ENCODE measurements at places on chromosomes 6 and 20.

DNA sequence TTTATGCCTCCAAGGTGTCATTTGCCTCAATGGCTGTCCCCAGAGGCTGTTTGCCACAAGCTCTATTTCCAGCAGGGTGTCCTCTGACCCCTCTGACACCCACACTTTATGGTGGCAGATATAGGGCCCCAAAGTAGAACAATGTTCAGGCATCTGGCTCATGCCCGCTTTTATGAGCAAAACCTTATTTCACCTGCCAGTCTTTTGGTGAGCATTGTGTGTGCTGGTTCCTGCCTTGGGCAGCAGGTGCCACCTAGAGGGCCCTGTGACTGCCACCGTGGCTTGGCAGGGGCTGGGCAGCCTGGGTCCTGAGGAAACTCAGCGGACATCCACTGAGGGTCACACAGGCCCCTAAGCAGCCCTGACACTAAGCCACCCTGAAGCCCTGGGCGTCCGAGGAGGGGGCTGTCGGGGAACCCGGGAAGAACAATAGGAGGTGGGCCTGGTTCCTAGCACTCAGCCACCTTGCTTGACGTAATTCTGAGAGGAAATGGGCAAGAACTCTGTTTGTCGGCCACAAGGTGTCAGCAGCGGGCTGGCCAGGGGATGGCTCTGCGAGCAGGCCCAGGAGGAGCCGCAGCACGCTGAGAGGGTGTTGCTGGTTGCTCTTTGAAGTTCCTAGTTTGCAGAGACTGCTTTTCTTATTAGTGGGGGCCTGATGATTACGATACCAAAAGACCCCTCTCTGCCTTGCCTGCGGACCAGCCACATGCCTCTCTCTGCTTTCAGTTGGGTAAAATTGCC, 148.9 kb downstream of the SCML4 start:
- H3K4me3 ChIP-seq: no peak overlapping the region
- H3K27ac ChIP-seq: peak overlapping the region; percentile 34
- H3K4me1 ChIP-seq: no peaks in the 10 kb centered on the region
- DNase-seq: peak; percentile 92
- H3K27me3 ChIP-seq: no peaks in the 10 kb centered on the region
- no peaks in the 10 kb centered on the region for H3K36me3 ChIP-seq

- DNase-seq: no peak
- H3K27me3 ChIP-seq: no peaks in the 10 kb centered on the region
Measured at GRCh38 chr20:12391099-12391498, 473.4 kb downstream of the BTBD3 start.

DNA sequence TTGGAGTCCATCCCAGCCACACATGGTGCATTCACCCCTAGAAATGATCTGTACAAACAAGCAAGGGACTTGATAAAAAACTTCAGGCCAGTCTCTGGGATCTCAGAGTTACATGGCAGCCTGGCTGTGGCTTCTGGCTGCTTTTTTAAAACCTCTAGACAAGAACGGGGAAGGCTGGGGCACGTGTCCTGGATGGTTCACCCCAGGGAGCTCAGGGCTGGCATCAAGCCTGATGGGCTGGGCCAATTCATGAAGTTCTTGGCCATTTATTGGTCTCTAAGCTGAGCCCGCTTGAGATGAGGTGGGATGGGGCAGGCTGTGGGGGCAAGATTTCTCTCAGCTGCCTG, 10.4 kb upstream of the ZFAND3 start:
- H3K4me1 ChIP-seq: no peaks in the 10 kb centered on the region
- H3K36me3 ChIP-seq: no peaks in the 10 kb centered on the region
- H3K27ac ChIP-seq: no peak overlapping the region
- peak; percentile 38 for DNase-seq

DNA sequence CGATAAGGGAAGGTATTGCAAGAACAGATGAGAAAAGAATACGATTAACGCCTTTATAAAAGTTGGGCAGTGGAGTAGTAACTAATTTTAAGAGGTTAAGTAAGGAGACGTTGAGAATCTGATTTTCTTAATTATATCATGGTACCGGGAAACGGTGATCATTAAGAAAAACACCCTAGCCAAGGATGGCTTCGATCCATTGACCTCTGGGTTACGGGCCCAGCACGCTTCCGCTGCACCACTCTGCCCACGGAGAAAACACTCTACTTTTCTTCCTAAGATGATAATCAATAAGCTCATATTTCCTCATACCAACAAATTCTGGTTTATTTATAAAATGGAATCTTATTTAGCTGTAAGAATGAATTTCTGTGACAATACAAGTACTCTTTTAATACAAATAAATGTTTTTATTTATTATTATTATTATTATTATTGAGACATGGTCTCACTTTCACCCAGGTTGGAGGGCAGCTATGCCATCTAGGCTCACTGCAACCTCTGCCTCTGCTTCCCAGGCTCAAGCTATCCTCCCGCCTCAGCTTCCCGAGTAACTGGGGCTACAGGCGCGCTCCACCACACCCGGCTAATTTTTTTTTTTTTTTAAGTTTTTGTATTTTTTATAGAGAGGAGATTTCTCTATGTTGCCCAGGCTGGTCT, 8.3 kb downstream of the POM121L2 start:
- H3K27me3 ChIP-seq: peaks cover 67% of the 10 kb centered on the region
- no peak for DNase-seq
- no peaks in the 10 kb centered on the region for H3K4me1 ChIP-seq
- H3K4me3 ChIP-seq: no peak overlapping the region

GRCh38 chr20:41032271-41032670, 3.6 kb downstream of the TOP1 start:
- H3K27me3 ChIP-seq: no peaks in the 10 kb centered on the region
- peaks cover 42% of the 10 kb centered on the region for H3K4me1 ChIP-seq
- H3K27ac ChIP-seq: no peak overlapping the region
- peaks cover 3% of the 10 kb centered on the region for H3K36me3 ChIP-seq

DNA sequence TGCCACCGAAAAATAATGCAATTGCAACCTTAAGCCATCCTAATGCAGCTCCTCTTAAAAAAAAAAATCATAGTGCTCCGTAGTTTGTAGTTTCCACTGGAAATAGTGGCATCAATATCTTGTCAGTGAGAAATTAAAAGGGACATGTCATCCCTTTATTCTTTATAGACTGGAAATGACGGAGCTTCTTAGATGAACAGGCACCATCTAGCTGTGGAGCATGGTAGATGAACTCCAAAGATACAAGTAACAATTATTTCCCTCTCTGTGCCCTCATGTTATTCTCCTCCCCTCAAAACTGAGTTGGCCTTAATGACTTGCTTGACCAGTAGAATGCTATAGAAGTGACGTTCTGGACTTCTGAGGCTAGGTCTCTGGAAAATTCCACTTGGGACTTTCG, 268.1 kb upstream of the SPTLC3 start:
- no peak for DNase-seq
- H3K36me3 ChIP-seq: no peaks in the 10 kb centered on the region
- no peaks in the 10 kb centered on the region for H3K4me1 ChIP-seq

DNA sequence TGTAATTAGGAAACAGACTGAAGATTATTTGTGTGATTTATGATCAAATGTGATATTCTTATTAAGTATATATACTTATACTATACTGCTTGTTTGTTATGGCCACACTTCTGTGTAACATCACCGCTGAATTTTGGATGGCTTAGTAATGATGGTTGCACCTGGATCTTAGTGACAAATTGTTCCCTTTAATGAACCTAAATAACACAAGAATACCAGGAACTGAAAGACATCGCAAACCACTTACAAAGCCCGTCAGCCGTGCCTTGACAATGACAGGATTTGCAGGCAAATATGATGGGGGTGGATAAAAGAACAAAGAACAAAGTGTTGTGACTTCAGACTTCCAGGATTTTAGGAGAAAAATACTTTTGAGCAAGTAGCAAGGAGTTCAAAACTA, 67.1 kb downstream of the LAMP5 start:
- no peak overlapping the region for H3K27ac ChIP-seq
- H3K4me3 ChIP-seq: no peak overlapping the region
- no peaks in the 10 kb centered on the region for H3K36me3 ChIP-seq
- H3K4me1 ChIP-seq: no peaks in the 10 kb centered on the region
- DNase-seq: no peak

- no peak overlapping the region for H3K4me3 ChIP-seq
- no peaks in the 10 kb centered on the region for H3K36me3 ChIP-seq
- no peak overlapping the region for H3K27ac ChIP-seq
- H3K27me3 ChIP-seq: no peaks in the 10 kb centered on the region
- H3K4me1 ChIP-seq: no peaks in the 10 kb centered on the region
Measured at GRCh38 chr6:137731960-137732616, 135.0 kb upstream of the TNFAIP3 start.

- no peak overlapping the region for H3K4me3 ChIP-seq
- DNase-seq: no peak
- no peaks in the 10 kb centered on the region for H3K27me3 ChIP-seq
- H3K4me1 ChIP-seq: no peaks in the 10 kb centered on the region
Measured at GRCh38 chr6:51350308-51350904, 531.7 kb downstream of the TFAP2B start.

GRCh38 chr20:37413023-37413334, 67.0 kb downstream of the SRC start:
- DNase-seq: no peak
- H3K4me3 ChIP-seq: no peak overlapping the region
- no peaks in the 10 kb centered on the region for H3K27me3 ChIP-seq
- peaks cover 35% of the 10 kb centered on the region for H3K4me1 ChIP-seq
- H3K27ac ChIP-seq: no peak overlapping the region

DNA sequence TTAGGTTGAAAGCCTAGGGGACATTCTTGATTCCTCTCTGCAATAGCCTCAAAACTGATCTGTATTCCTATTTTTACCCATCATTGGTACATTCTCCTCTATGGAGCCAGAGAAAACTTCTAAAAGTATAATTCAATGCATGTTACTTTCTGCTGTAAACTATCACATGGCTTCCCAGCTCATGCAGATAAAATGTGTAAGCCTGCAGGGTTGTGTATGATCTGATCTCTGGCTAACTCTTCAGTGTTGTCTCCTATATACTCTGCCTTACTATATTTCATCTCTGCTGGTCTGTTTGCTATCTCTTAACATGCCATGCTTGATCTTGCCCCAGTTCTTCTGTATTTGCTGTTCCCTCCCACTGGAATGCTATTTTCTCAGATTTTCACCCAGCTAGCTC, 323.3 kb upstream of the RSPO3 start:
- H3K27me3 ChIP-seq: no peaks in the 10 kb centered on the region
- DNase-seq: no peak
- H3K4me3 ChIP-seq: no peak overlapping the region
- H3K27ac ChIP-seq: no peak overlapping the region
- no peaks in the 10 kb centered on the region for H3K4me1 ChIP-seq

- H3K36me3 ChIP-seq: no peaks in the 10 kb centered on the region
- DNase-seq: peak; percentile 96
- peaks cover 5% of the 10 kb centered on the region for H3K4me1 ChIP-seq
- no peaks in the 10 kb centered on the region for H3K27me3 ChIP-seq
- H3K4me3 ChIP-seq: no peak overlapping the region
- no peak overlapping the region for H3K27ac ChIP-seq
Measured at GRCh38 chr6:133623065-133623464, 265.8 kb upstream of the TCF21 start.

GRCh38 chr20:3714092-3714491, 1.7 kb upstream of the SIGLEC1 start:
- H3K36me3 ChIP-seq: no peaks in the 10 kb centered on the region
- no peak for DNase-seq
- H3K27ac ChIP-seq: no peak overlapping the region
- H3K27me3 ChIP-seq: no peaks in the 10 kb centered on the region
- no peak overlapping the region for H3K4me3 ChIP-seq
- peaks cover 4% of the 10 kb centered on the region for H3K4me1 ChIP-seq

DNA sequence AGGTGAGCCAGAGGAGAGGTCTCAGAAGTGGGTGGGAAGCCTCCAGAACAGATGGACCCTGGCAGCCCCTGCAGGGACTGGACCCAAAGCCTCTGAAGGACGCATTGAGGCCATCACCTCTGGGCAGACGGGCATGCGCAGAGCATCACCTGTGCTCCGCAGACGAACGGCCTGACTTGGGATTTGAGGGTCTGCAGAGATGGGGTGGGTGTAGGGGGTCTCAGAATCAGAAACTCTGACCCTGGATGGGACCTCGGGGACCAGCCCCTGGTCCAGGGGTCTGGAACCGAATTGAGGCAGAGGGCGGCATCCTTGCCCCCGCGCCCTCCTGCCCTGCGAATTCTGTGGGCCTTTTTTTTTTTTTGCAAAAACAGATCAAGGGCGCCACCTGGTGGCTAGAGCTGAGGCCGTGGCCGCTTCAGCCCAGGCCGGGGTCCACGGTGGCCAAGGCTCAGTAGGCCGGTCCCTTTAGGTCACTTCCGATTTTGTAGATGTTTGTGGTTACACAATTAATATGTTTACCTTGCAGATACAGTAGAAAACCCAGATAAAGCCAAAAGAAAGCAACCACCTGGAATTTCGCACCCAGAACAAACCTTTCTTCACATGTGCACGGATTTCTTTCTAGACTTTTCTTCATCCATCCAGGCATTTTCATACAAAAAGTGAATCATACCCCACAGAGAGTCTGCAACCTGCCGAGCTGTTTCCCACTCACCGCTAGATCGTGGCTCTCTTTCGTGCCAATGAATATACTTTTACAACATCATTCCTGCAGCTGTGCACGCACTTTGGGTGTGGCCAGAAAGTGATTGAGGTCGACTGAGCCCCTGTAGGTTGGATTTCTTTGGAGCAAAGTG, 25.9 kb downstream of the ZBP1 start:
- H3K4me3 ChIP-seq: no peak overlapping the region
- H3K27ac ChIP-seq: no peak overlapping the region
- peak; percentile 53 for DNase-seq
- no peaks in the 10 kb centered on the region for H3K4me1 ChIP-seq
- no peaks in the 10 kb centered on the region for H3K36me3 ChIP-seq
- H3K27me3 ChIP-seq: no peaks in the 10 kb centered on the region

- no peak overlapping the region for H3K4me3 ChIP-seq
- H3K27me3 ChIP-seq: no peaks in the 10 kb centered on the region
- no peak for DNase-seq
- H3K27ac ChIP-seq: no peak overlapping the region
- H3K4me1 ChIP-seq: peaks cover 13% of the 10 kb centered on the region
Measured at GRCh38 chr6:15874326-15874725, 211.5 kb upstream of the DTNBP1 start.

GRCh38 chr20:58044931-58045555, 183.4 kb downstream of the ANKRD60 start:
- H3K4me3 ChIP-seq: no peak overlapping the region
- no peaks in the 10 kb centered on the region for H3K36me3 ChIP-seq
- H3K27ac ChIP-seq: no peak overlapping the region
- DNase-seq: peak; percentile 66
